ENCODE measurements at places on chromosomes 3 and 15.

- DNase-seq, result no peak
Observed at GRCh38 chr3:15064299-15064834, 748 bp downstream of the MRPS25 start.

DNA sequence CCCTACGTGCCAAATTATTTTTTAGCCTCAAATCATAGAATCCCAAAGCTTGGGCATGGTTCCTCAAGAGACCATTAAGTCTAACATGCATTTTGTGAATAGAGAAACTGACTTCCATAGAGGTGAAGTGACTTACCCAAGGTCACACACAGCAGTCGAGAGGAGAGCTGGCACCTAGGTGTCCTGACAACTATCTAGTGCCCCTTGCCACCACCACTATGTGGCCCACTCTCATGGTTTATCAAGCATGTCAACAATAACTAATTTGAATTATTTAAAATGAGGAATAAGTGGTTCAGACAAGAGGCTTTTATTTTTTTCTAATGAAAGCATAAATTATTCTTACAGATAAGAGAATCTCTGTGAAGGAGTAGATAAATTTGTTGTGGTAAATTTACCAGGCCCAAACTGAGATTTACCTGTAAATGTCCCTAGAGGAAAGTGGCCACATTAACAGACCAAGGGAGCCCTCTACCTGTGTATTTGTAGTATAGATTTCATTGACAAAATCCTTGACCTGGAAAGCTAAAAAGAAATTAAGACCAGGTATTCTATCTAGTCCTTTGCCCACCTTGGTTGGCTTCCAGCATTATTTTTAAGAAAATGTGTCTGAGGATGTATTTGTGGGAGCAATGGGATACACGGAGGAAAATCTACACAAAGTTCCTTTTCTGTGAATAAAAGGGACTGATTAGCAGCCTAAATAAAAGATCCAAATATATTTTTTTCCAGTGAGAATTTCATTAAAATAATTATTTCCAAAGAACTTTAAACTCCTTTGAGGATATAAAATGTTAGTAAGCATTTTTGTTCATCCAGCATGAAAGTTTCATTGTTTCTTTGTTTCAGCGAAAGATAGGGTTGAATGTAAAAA lies 49.1 kb downstream of the IQCH start:
- DNase-seq, result no peak

DNA sequence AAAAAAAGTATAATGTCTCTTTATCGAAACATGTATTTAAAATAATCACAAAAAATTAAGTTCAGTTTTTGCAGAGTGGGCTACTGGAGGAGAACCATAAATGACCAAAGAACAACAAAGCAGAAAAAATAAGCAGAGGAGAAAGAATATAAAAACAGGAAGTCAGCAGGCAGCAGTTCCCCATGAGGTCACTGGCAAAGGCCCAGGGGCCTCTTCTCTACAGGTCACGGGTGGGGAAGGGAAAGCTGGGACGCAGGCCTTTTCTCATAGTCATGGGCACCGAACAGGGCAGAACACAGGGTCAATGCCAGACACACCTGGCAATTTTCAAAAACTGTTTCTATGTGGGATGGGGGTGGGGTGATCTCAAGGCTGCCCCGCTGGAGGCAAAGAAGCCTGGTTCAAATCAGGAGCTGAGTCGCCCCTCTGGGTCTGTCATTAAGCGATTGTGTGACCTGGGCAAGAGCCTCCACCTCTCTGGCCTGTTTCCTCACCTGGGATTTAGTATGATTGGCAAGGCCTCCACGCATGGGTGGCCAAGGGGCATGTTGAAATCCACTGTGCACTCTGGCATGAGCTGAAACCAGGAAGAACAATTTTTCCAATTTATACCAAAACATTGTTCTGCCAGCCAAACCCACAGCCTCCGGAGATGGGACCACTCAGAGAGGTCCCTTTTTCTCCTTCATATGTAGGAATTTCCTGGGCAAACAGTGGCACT lies 43.8 kb upstream of the UACA start:
- DNase-seq, result no peak

DNA sequence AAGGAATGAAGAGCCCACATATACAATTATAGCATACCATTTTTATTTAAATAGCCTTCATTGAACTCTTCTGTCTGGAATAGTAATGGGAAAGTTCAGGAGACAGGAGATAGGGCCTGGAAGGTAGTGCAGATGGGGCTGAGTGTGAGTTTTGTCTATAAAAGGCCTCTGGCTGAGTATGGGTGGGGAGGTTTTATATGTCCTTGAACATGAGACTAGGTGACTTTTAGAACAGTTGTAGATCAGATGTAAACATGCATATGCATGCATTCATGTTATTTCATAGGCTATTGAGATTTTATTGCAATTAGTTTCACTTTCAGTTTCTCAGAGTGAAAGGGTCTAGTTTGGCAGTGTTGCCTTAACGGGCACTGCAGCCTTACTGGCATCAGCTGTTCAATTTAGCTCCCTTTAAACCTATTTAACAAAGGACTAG lies 27.1 kb downstream of the CGGBP1 start:
- DNase-seq, result no peak

- no peak for DNase-seq
Observed at GRCh38 chr15:40047415-40048210, 8.6 kb upstream of the SRP14 start.

DNA sequence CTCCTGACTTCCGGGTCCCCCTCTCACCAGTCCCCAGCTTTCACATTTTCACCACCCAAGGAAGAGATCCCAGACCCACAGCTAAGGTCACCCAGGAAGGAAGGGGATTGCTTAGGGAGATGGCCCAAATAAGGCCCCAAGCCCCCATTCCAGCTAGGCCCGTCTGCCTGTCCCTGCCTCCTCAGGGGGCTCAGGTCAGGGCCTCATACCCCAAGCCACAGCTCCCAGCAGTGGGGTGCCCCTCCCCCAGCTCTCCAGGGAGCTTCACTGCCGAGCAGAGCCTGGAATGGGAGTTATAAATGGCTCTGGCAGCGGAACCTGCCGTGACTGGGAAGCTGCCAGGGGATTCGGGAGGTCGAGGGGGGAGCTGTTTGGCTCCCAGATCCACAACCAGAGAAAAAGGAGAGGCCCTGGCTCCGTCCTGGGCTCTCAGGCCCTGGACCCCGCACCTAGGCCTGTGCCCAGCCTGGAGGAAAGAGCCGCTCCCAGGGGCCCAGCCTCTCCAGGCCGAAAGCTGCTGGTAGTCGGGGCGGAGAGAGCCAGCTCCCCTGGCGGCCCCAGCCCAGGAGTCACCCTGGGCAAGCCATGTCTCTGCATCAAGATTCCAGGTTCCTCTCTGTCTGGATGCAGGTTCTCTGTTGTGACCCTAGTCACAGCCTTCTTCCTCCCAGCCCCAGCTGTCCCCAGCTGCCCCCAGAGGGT lies 550 bp downstream of the CCDC9B start:
- no peak for DNase-seq

DNA sequence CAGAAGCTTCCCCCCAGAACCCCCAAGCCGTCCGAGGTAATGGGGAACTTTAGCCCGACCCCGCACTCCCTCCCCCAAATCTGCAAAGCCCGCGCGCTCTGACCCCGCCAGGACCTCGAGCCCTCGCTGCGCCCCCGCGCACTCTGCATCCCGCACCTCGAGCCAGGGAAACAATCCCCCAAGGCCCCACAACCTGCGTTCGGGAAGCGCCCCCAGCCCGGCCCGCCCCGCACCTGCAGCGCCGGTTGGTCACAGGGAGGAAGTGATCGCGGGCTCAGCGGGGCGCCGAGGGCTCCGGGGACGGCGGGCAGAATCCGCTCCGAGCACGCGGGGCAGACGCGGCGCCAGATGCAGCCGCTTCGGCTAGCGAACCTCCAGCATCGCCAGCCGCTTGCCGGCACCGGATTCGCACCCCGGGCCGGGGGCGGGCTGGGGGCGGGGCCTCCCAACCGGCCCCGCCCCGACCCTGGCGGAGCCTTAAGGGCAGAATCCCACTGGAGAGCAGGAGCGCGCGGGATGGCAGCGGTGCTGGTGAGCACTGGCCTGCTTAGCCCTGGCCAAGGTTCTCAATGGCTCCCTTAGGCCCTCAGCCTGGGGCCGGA lies at the start of gene CAMKV:
Gene CAMKV, minus strand, starts transcription at position 382 of the 602 bp plus-strand sequence. CDS start 7,518 bp downstream, outside the sequence.
- DNase-seq, result no peak

DNA sequence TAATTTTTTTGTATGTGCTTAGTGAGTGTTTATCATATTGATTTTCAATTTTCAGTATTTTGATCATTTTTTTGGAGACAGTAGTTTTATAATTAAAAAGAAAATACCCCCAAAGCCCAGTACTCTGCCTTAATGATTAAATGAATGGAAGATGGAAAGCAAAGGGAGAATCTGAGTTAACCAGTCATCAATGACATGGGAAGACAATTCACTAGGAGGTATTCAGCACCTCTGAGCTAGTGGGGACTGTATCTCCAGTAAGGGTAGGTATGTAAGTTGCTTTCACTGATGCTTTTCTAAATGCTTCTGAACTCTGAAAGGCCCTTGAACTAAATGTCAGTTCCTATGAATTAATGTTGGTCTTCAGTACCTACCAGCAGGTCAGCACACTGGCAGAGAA lies 590.4 kb upstream of the DPPA4 start:
- DNase-seq, result no peak

- DNase-seq, result no peak
Observed at GRCh38 chr3:101261506-101261905, 58.9 kb downstream of the IMPG2 start.

GRCh38 chr3:175161291-175161690 lies 302.2 kb downstream of the NAALADL2 start:
- no peak for DNase-seq

DNA sequence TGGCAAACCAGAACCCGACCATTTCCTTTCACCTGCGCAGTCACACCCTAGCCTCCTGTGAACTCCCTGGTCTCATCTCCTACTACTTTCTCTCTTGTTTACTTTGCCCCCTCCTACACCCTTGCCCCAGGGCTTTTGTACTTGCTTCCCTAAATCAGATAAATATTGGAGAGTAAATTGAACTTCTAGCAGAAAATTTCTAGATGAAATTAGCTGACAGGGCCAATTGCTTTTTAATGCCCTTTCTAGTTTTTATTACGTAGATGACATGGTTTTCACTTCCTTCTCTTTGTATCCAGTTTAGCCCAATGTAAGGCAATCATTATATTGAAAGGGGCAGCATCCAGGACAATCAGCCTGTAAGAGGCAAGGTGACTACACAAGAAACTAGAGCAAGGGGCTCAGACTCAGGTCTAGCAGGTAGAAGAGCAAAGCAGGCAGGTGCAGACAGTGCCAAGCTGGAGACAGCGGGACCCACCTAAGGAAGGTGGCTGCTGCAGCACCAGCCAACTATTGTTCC lies 56.2 kb upstream of the TOPAZ1 start:
- no peak for DNase-seq

DNA sequence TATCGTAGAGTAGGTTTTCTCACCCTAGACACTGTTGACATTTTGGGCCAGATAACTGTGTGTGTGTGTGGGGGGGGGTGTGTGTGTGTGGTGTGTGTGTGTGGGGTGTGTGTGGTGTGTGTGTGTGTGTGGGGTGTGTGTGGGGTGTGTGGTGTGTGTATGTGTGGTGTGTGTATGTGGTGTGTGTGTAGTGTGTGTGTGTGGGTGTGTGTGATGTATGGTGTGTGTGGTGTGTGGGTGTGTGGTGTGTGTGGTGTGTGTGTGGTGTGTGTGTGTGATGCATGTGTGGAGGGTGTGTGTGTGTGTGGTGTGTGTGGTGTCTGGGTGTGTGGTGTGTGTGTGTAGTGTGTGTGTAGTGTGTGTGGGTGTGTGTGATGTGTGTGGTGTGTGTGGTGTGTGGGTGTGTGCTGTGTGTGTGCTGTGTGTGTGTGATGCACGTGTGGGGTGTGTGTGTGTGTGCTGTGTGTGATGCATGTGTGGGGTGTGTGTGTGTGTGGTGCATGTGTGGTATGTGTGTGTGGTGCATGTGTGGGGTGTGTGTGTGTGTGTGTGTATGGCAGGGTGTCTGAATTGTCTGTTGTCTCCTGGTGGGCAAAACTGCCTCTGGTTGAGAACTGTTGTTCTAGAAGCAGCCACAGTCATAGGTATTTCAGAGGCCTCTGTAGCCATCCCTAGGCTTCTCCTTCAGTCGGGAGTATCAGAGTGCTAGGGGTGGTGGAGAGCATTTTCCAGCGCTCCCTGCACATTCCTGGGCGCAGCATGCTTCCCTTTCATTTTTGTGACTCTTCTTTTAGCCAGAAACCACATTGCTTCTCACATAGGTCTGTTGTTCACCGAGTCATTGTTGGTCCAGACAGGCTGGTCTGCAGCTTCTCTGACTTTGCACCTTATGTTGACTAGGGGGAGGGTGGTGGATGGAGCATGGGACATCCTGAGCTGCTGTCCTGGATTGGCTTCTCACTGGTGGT lies 84.4 kb downstream of the THSD4 start:
- DNase-seq, result no peak

- no peak for DNase-seq
Observed at GRCh38 chr3:14289590-14290461, 111.2 kb downstream of the LSM3 start.

DNA sequence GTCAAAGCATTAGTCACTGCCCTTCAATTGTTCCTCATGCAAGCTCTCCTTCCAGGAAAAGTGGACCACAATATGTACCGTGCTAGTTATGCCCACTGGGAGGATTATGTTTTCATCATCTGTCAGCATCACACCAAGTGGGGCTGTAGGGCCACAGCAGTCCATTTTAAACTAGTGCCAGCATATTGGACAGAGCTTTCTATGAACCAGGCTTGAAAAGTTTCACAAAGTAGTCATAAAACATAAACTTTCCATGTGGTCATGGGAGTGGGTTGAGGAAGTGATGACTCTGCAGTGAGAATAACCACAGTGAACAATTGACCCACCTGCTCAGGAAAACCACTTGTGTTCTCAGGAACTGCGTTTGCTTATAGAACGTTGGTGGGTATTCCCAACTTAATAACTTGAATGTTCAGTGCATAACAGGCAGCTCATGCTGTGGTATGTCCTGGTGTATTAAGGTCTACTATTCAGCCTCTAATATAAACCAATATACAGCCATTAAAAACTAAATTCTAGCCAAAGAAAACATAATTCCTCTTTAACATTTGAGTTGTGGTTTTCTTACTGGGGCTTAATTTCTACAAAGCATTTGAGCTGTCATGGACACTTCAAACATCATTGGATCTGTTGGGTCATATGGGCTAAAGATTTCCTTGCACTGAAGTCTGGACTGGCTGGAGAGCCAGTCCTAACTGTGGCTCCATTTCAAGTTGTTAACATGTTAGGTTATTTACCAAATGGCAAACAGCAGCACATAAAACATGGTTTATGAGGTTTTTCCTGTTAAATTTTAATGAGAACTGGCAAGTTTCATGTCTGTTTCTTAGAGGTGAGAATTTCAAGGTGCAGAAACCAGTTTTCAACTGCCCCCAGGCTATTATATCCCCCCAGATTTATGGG lies 274.1 kb downstream of the OTOL1 start:
- DNase-seq, result no peak

GRCh38 chr3:170760174-170760526 lies 109.8 kb downstream of the RPL22L1 start:
- DNase-seq, result no peak

DNA sequence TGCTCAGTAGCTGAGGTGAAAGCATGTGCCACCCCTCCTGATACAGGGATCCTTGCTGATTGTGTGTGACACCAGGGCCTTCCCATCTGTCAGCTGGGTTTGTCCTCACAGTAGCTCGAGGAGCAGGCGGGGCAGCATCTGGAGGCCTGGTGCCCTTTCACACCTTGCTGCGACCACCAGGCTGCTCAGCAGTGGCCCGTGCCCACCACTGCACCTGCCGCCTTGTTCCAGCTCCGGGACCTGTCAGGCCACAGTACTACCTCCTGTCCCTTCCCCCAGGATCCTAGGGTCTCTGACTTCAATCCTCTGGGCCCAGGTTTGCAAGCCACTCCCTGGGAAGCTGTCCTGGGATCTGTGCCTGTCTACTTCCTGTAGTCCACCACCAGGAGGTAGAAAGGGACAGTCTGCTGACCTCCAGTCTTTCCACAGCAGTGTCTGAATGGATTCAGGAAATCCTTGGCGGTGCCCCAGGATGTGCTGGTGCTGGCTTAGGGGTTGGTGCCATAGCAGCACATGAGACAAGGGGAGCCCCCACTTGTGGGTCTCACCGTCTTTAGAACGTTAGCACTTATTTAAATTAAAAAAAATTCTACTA lies 27.5 kb downstream of the APBA2 start:
- no peak for DNase-seq

Data from activated CD8-positive, alpha-beta memory T cell treated with anti-CD3 and anti-CD28 coated beads for 48 hours (primary cell).